ENCODE measurements at places on chromosomes 1 and 21.
A peak's percentile ranks its signal among the peaks of the same experiment; 100 is the strongest.

GRCh38 chr1:19468397-19468956 is 16.9 kb downstream of the CAPZB start:
- DNase-seq, result peak; percentile 54

- DNase-seq, result no peak
Observed at GRCh38 chr1:46991083-46991923, 32.2 kb upstream of the CYP4X1 start.

DNA sequence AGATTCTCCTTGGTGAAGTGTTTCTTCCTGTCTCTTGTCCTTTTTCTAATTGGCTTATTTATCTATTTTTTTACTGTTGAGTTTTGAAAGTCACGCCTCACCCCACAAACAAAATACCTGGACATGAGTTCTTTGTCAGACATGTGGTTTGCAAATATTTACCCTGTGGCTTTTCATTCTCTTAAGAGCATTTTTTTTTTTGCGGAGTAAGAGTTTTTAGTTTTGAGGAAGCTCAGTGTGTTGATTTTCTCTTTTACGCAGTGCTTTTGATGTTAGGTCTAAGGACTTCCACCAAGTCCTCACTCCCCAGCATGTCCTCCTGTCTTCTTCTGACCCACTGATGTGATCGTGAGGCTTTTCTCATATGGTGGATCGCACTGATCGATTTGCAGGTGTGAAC is 7.6 kb downstream of the DFFB start:
- no peak for DNase-seq

DNA sequence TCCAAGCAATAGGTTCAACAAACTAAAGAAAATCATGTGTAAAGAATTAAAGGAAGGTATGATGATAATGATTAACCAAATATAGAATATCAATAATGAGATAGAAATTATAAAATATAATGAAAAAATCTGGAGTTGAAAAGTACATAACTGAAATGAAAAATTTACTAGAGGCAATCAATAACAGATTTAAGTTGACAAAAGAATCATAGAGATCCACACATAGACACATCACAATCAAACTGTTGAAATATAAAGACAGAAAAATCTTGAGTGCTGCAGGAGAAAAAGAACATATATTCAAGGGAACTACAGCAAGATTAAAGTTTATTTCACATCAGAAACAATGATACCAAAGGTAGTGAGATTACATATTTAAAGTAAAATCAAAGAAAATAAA is 63.7 kb downstream of the RNASEL start:
- DNase-seq, result no peak

GRCh38 chr21:8990326-8991087 is 1530.9 kb upstream of the TPTE start:
- no peak for DNase-seq

DNA sequence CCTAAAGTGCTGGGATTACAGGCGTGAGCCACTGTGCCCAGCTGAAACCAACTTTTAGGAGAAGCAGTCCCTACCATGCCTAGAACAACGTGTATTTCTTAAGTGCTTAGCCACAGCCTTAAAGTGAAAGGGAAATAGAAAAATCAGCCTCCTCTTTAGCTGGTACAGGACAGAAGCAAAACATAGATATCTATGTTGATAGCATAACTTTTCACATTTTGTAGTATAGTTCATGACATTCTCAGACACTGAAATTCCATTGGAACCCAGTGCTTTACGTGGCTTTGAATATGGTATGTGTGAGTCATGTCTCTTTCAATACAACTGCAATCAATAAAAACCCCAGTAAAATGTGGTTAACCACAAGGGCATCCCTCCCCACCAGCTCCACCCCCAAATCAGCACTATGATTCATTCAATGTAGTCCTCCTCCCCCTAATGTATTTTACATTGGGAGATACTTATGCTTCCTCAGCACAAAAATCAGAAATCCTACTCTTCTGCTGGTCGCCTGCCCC is 32.1 kb downstream of the TGFB2 start:
- no peak for DNase-seq

DNA sequence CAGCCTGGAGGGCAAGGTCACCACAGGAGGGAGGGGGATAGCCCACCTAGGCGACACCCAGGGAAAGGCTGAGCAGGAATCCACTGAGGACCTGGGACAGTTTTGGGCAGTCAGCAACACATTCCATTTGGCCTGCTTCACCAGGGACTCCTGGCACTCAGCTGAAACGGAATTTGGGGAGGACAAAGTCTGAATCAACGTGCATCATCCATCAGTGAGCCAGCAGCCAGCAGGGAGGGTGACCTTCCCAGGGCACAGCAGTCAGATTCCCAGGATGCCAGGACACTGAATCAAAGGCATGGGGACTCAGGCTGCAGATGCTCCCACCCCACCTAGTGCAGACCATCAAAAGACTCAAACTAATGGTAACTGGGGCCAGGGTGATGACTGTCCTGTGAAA is 4.6 kb downstream of the SH3BP5L start:
- no peak for DNase-seq

Measured in CMK (cell line).